ENCODE measurements at places on chromosomes 13 and 19. TPM values are rescaled to one million over a fixed set of nuclear protein-coding genes. Genes with fewer than 3 reads are reported as not detected.

DNA sequence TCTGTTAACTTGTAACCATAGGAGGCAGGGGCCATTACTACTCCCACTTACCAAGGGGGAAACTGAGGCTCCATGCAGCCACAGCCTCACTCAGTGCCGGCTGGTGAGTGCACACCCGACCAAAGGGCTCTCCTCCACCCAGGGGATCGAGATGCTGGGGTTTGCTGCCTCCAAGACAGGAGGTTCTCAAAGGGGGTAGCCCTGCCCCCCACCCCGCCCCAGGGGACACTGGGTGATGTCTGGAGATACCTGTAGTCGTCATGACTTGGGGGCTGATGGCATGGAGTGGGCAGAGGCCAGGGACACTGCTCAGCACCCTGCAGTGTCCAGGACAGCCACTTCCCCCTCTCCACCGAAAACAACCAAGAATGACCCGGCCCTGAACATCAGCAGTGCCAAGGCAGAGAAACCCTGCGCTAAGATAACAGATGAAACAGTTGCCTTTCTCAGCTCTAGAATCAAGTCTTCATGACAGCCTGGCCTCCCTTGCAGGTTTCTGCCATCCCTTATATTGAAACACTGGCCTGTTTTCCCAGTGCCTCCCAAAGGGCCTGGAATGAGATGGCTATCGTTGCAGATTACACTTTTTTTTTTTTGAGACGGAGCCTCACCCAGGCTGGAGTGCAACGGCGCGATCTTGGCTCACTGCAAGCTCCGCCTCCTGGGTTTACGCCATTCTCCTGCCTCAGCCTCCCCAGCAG is 3.3 kb downstream of the REEP6 start:
- DNase-seq: no peak
- H3K27me3 ChIP-seq: no peaks in the 10 kb centered on the region
- no peak overlapping the region for H3K4me3 ChIP-seq
- peaks cover 17% of the 10 kb centered on the region for H3K4me1 ChIP-seq

GRCh38 chr13:102817907-102818306 is 19.0 kb downstream of the BIVM start:
- H3K27ac ChIP-seq: no peak overlapping the region
- no peak overlapping the region for H3K4me3 ChIP-seq
- H3K4me1 ChIP-seq: no peaks in the 10 kb centered on the region
- no peaks in the 10 kb centered on the region for H3K27me3 ChIP-seq

DNA sequence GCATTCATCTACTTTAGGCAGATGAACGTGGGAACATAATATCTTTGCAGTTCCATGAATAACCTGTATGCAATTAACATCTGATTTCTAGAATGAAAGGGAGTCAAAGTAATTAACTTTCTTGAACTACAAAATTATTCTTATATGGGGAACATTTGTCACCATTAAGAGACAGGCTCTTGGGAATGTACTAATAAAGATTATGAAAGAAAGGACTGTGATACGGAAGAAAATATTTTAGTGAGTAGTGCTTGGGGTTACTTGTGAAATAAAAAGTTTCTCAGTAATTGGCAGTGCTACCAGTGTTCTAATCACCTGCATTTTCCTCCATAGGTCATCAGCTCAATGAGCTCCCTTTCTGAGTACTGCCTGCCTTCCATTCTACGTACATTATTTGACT is 85.4 kb downstream of the FRY start:
- peaks cover 10% of the 10 kb centered on the region for H3K4me1 ChIP-seq
- no peaks in the 10 kb centered on the region for H3K27me3 ChIP-seq
- H3K4me3 ChIP-seq: no peak overlapping the region
- H3K27ac ChIP-seq: no peak overlapping the region

GRCh38 chr19:50705422-50706019 is 14.1 kb downstream of the SHANK1 start:
- H3K36me3 ChIP-seq: no peaks in the 10 kb centered on the region
- H3K27me3 ChIP-seq: no peaks in the 10 kb centered on the region
- H3K27ac ChIP-seq: no peak overlapping the region
- no peaks in the 10 kb centered on the region for H3K4me1 ChIP-seq

DNA sequence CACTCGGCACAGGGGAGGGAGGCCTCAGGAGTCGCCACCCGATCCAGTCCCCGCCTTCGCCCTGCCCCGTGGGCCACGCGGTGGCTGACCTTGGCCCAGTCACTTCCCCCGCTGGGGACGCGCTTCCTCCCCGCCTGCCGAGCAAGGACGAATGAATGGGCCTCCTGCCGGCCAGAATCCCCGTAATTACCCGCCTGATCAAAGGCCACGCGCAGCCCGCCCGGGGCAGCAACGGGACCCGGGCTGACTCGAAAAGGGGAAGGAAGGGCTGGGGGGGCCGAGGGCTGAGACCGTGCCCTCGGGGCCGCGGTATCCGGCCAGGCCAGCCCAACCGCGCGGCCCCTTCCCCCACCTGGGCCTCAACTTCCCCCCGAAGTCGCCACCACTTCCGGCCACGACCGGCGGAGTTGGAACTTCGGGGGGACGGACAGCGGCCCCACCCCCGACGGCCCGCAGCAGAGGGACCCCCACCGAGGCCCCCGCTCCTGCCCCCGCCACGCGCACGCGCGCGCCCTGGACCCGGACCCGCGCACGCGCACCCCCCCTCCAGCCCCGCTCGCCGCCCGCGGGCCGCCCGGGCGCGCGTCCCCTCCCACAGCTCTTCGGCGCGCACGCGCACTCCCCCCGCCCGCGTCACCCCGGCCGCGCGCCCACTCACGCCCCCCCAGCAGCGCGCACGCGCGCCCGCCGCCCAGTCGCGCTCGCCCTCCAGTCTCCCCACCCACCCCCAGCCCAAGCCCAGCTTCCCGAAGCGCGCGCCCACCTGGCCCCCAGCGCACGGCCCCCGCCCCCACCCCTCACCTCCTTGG is 520 bp downstream of the ZNF787 start:
- peak overlapping the region; percentile 89 for H3K4me3 ChIP-seq
- H3K27ac ChIP-seq: peak overlapping the region; percentile 98
- no peaks in the 10 kb centered on the region for H3K27me3 ChIP-seq
- no peak for DNase-seq
- H3K36me3 ChIP-seq: no peaks in the 10 kb centered on the region
- H3K4me1 ChIP-seq: peaks cover 57% of the 10 kb centered on the region

GRCh38 chr19:32020538-32020937 is 324.9 kb upstream of the ZNF507 start:
- peaks cover 4% of the 10 kb centered on the region for H3K27me3 ChIP-seq
- no peaks in the 10 kb centered on the region for H3K36me3 ChIP-seq
- H3K4me1 ChIP-seq: no peaks in the 10 kb centered on the region
- H3K4me3 ChIP-seq: no peak overlapping the region
- DNase-seq: peak; percentile 47
- no peak overlapping the region for H3K27ac ChIP-seq

GRCh38 chr19:3411636-3412035 is 45.3 kb downstream of the NFIC start:
- peak overlapping the region; percentile 95 for H3K27ac ChIP-seq
- DNase-seq: no peak
- H3K36me3 ChIP-seq: peaks cover 16% of the 10 kb centered on the region

GRCh38 chr13:79525064-79525857 is 44.3 kb downstream of the NDFIP2 start:
- no peak for DNase-seq
- no peak overlapping the region for H3K4me3 ChIP-seq
- no peak overlapping the region for H3K27ac ChIP-seq
- H3K36me3 ChIP-seq: peaks cover 28% of the 10 kb centered on the region

DNA sequence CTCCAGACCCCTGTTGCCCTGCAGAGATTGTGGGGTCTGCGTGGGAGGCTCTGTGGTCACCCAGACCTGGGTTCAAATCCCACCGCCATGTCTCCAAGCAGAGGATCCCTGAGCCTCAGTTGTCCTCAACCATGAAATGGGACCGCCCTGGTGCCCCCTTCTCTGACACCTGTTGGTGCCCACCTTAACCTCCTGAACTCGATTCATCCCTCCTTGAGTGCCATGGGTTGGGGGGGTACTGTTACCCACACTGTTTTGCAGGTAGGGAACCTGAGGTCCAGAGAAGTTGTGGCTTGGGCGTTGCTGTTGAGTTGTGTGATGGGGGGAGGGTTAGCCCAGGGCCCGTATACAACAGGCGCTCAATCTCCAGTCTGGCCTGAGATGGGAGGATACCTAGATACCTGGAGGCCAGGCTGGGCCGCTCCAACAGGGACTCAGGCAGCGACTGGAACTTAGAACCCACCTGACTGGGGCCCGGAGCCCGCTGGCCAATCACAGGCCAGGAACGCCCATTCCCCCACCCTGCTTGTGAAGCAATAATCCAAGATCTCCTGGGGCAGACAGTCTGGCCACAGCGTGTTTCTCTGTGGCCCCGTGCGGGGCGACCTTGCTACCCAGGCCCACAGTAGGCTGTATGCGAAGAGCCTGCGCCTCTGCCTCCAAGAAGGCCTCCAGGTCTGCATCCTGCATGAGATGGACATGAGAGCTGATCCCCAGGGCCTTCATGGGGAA is 2.8 kb downstream of the ARID3A start:
- peaks cover 14% of the 10 kb centered on the region for H3K36me3 ChIP-seq
- peaks cover 52% of the 10 kb centered on the region for H3K4me1 ChIP-seq
- no peak overlapping the region for H3K4me3 ChIP-seq
- H3K27me3 ChIP-seq: no peaks in the 10 kb centered on the region

DNA sequence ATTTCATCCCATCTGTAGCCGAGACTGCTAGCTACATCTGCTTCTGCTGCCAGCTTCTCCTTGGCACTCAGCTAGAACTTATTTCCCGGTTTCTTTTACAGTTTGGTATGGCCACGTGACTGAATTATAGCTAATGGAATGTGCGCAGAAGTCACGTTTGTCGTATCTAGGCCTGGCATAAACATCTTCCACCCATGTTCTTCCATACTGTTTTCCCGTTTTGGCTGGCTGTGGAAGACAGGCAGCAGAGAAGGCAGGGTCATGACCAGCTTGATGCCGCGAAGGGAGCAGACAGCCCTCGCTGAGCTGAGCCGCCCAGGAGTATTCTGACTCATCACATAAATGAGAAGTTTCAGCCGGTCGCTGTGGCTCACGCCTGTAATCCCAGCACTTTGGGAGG is 186.7 kb downstream of the RFC3 start:
- no peak overlapping the region for H3K27ac ChIP-seq
- H3K4me1 ChIP-seq: peaks cover 8% of the 10 kb centered on the region
- no peak for DNase-seq
- no peaks in the 10 kb centered on the region for H3K36me3 ChIP-seq
- H3K4me3 ChIP-seq: no peak overlapping the region
- H3K27me3 ChIP-seq: no peaks in the 10 kb centered on the region

- peak within 1 kb of the TSS; percentile 58 for H3K4me3 ChIP-seq
- no peak for DNase-seq
- H3K27me3 ChIP-seq: no peaks in the 10 kb centered on the region
- H3K27ac ChIP-seq: peak within 1 kb of the TSS; percentile 87
- no peaks in the 10 kb centered on the region for H3K36me3 ChIP-seq
- H3K4me1 ChIP-seq: peaks cover 69% of the 10 kb centered on the region
Observed at GRCh38 chr19:48719263-48720171, at the start of gene MAMSTR. TSS of gene MAMSTR (minus strand) at chr19:48719725. CDS start at chr19:48719031, 694 bp downstream.

- H3K27me3 ChIP-seq: no peaks in the 10 kb centered on the region
- no peak overlapping the region for H3K4me3 ChIP-seq
- no peaks in the 10 kb centered on the region for H3K36me3 ChIP-seq
- DNase-seq: no peak
- no peaks in the 10 kb centered on the region for H3K4me1 ChIP-seq
- no peak overlapping the region for H3K27ac ChIP-seq
Observed at GRCh38 chr13:64255988-64256387, 2840.3 kb upstream of the PCDH20 start.

GRCh38 chr13:77042566-77043177 is 15.7 kb upstream of the FBXL3 start:
- H3K27ac ChIP-seq: peak overlapping the region; percentile 23
- no peak for DNase-seq
- H3K4me3 ChIP-seq: no peak overlapping the region
- no peaks in the 10 kb centered on the region for H3K27me3 ChIP-seq
- no peaks in the 10 kb centered on the region for H3K4me1 ChIP-seq

- no peak overlapping the region for H3K27ac ChIP-seq
- H3K4me3 ChIP-seq: no peak overlapping the region
- peaks cover 4% of the 10 kb centered on the region for H3K4me1 ChIP-seq
- DNase-seq: no peak
- no peaks in the 10 kb centered on the region for H3K36me3 ChIP-seq
- H3K27me3 ChIP-seq: no peaks in the 10 kb centered on the region
Observed at GRCh38 chr13:31032528-31033113, 100.2 kb downstream of the TEX26 start.

DNA sequence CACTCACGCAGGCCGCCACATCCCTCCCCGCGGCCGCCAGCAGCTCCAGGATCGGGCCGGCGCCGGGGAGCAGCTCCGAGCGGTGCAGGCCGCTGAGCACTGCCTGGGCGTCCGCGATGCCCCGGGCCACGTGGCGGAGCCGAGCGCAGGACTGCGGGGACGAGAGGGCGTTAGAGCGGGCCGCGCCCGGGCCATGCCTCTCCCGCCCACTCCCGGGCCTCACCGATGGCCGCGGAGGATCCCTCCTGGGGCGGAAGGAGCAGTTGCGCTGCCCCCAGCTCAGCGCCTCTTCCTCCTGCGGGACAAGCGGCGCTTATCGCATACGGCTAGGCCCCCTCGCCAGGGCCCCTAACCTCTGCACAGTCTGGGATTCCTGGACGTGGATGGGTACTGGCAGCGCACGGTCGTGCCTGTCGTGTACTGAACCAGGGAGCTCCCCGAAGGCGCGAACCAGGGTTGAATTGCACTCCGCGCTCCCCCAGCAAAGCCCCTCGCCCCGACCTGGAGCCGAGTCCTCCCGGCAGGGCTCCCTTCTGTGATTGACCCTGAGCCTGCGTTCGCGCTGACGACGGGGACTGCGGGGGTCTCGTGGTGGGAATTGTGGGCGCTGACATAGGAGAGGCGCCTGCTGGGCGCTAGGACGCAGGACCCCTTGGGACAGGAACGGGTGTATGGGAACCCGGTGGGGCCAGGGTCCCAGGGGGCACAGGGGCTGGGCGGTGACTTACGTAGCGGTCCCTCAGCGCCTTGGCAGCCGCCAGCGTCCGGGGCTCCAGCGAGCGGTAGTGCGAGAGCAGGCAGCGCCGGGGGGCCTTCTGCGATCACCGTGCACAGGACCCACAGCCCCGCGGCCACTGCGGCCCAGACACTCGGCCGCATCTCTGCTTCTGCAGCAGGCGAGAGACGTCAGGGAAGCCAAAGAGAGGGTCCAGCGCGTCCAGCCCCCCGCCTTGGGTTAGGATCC is 673 bp downstream of the IFNL4 start:
- peaks cover 11% of the 10 kb centered on the region for H3K4me1 ChIP-seq
- no peaks in the 10 kb centered on the region for H3K36me3 ChIP-seq
- H3K27me3 ChIP-seq: peaks cover 22% of the 10 kb centered on the region
- no peak for DNase-seq

- no peaks in the 10 kb centered on the region for H3K4me1 ChIP-seq
- no peak overlapping the region for H3K27ac ChIP-seq
- no peaks in the 10 kb centered on the region for H3K27me3 ChIP-seq
- no peaks in the 10 kb centered on the region for H3K36me3 ChIP-seq
Observed at GRCh38 chr13:65826657-65827056, 1403.5 kb downstream of the PCDH9 start.

DNA sequence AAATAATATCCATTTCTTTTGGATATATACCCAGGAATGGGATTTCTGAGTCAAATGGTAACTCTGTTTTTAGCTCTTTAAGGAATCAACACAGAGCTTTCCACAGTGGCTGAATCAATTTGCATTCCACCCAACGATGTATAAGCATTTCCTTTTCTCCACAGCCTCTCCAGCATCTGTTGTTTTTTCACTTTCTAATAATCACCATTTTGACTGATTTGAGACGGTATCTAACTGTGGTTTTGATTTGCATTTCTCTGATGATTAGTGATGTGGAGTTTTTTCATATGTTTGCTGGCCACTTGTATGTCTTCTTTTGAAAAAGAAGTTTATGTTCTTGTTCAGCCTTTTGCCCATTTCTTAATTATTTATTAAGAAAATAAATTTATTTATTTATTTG is 352.2 kb upstream of the OBI1 start:
- no peaks in the 10 kb centered on the region for H3K27me3 ChIP-seq
- no peak for DNase-seq
- H3K27ac ChIP-seq: no peak overlapping the region
- H3K36me3 ChIP-seq: no peaks in the 10 kb centered on the region

ATP4B gene
- not detected for total RNA-seq

ZNF221 gene
- 3.5 TPM for total RNA-seq

CCDC70 gene
- total RNA-seq: not detected

TJP3 gene
- 0.17 TPM for total RNA-seq

ZFR2 gene
- not detected for total RNA-seq
